ENCODE measurements at places on chromosomes 5 and 9.

GRCh38 chr5:31720004-31720403, 81.1 kb downstream of the PDZD2 start:
- DNase-seq = no peak

DNA sequence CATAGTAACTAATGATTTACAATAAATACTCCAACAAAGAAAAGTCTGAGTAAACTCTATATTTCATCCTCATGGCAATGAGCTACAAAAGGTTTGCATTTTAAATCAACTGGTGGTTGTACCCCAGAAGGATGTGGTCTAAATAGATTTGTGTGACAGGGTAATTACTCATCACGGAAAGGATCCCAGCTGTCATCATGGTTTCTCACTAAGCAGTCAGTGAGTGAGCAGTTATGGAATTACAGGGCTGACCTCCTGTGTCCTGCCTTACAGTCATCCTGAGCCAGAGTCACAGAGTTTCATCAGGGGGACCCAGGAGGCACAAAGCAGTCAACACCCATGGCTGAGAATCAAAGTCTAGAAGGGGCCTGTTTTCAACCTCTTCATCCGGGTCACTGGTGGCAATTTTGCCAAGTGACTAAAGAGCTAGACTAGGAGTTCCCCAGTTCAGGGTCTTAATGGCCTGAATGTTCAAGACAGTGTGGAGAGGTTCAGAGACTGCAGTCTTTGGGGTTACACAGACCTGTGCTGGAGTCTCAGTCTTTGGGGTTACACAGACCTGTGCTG, 210.7 kb upstream of the SLC24A2 start:
- no peak for DNase-seq

- DNase-seq = no peak
Measured at GRCh38 chr9:73152953-73153352, 1.3 kb downstream of the ANXA1 start.

DNA sequence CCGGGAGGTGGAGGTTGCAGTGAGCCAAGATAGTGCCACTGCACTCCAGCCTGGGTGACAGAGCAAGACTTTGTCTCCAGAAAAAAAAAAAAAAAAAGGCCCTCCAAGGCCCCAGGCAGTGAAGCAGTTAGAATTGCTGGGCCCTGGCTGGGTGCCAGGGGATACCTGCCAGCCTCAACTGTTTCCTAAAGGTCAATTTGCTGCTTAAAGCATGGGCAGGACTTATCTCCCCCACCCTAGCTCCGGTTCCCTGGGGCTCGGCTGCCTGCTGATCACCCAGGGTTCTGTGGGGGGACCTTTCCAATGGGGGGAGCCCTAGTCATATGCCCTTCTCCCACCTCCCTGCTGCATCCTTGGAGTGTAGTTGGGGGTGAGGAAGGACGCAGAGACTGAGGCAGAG, 25.7 kb downstream of the NCS1 start:
- DNase-seq = no peak

- no peak for DNase-seq
Measured at GRCh38 chr5:99553211-99553810, 624.5 kb upstream of the CHD1 start.

- DNase-seq = peak; percentile 11
Measured at GRCh38 chr5:147576646-147577535, 67.0 kb upstream of the DPYSL3 start.

GRCh38 chr5:174311121-174311520, 265.6 kb downstream of the NSG2 start:
- no peak for DNase-seq

- no peak for DNase-seq
Measured at GRCh38 chr9:89720696-89721175, 115.9 kb downstream of the GADD45G start.

- no peak for DNase-seq
Measured at GRCh38 chr5:68652534-68652965, 437.0 kb downstream of the PIK3R1 start.

DNA sequence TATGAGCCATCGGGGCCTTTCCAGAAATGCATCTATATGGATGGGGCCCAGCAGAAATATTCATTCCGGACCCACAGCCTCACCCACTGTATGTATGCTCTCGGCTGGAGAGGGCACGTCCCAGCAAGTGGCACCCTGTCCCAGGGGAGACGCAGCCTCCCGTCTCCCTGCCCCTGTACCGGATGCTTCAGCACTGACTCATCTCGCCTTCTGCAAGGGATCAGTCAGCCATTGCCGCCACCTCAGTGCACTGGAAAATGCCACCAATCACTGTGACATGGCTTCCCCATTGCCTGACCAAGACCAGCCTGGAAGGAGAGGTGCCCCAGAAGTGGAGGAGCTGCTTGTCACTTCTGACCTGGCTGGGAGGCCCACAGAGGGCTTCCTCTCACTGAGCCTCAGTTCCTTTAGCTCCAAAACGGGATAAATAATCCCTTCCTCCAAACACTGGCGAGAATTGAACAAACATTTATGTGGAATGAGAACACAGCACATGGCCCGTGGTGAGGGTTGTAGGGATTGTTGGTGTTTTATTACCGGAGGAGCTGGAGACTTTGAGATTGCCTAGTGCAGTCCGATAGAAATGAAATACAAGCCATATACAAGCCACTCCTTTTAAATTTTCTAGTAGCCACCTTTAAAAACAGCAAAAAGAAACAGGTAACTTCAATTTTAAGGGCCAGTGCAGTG, 43.9 kb upstream of the ORM1 start:
- no peak for DNase-seq

DNA sequence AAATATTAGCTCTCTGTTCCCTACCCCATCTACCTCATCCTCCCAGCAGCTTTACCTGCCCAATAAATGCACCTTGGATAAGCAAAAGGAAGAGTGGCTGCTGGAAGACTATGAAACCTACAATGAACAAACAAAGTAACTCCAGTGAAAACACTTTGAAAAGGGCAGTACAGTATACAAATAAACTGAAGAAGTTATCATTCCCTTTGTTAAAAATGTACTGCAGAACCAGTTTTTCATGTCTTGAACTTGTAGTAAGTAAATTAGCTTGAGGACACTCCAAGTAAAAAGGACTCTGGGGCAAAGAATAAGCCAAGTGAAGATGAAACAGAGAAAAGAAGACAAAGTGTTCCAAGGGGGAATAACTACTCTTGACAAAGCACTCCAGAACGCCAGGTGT, 457.1 kb downstream of the DTWD2 start:
- DNase-seq = no peak

DNA sequence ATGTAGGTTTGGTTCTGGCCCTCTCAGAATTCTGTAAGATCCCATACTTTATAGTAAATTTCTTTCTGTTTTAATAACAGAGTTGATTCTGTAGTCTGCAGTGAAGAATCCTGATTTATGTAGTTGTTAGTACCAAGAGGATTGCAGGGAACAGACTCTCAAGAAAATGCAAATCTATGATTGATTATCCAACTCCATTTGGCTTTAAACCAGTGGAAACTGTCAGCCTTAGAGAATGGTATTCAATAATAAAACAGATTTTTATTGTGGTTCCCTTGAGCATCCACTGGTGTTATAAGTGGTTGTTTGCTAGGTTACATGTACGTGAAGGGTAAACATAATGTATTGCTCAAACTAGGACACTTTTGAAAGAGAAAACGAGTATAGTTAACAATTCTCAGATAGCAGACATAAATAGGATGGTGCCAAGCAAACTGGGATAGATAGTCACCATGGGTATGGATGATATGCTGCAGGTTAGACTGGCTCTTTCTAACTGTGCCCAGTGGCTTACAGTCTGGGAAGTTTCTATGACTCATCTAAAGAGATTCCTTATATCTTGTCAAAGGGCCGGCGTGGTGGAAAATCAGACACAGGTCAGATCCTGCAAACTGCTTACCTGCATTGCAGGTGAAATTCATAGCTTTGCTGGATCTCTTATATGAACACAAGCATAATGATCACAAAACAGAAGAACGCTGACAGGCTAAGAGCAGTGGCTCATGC, 41.7 kb upstream of the RPS23 start:
- DNase-seq = no peak

DNA sequence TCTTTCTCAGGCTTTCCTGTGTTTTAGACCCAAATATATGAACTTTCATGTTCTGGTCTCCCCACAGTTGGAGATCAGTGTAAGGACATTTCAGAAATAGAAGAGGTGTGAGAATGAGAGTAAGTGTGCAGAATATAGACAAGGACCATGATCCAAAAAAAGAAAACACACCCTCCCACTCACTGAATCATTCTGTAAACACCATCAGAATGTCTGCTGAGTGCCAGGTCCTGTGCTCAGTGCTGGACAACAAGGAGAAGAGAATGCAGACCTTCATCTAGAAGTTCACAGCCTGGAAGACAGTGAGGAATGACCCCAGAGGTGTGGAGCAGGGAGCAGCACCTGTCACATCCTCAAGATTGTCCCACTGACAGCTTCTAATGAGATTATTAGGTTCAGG, 19.1 kb upstream of the SH3RF2 start:
- DNase-seq = no peak

DNA sequence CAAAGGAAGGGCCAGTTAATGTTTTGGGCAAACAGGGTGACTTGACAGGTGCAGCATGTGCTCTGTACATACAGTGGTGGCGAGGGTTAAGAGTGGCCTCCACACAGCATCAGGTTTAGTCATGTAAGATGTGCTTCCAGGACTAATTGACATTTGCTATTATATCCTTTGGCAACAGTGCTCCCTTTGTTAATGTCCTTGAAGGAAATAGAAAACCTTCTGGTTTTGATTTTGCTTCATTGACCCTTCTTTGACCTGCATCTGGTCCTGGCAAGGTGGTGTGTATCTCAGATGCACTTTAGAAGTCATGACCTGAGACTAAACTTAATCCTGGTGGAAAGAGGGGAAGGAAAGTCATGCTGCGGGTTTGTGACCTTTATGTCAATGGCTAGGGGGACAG, 440.0 kb downstream of the ENC1 start:
- no peak for DNase-seq

DNA sequence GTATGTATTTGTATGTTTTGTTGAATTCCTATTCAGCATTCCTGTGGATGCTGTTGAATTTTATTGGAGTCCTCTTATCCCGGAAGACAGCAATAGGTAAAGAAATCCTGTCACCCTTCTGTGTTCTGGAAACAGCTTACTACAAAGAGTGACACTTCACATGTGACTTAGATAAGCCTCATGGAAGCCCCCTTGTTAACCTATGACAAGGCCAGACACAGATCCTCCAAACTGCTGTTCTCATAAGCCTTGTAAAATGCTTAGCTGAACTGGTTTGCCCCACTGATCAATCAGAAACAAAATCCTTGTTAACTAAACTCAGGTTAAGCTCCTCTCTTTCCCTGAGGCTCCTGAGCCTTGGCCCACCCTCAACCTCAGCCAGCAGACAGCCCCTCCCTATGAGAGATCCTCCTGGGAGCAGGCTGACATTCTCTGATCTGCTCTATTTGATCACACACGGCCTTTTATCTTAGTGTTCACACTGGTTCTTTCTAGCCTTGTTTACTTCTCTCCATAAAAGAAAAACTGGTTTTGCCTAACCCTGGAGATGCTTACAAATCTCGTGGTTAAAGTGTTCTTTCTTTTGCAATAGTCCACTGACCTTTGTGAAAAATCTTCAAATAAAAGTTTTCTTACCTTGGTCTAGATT, 29.4 kb upstream of the ATP6V1G1 start:
- no peak for DNase-seq

GRCh38 chr5:60196385-60197113, 303.0 kb upstream of the PDE4D start:
- DNase-seq = no peak

Measured in substantia nigra (tissue), 51 donors.